ENCODE measurements at places on chromosomes 1 and 21. TPM values are rescaled to one million over a fixed set of nuclear protein-coding genes. Genes with fewer than 3 reads are reported as not detected.

DNA sequence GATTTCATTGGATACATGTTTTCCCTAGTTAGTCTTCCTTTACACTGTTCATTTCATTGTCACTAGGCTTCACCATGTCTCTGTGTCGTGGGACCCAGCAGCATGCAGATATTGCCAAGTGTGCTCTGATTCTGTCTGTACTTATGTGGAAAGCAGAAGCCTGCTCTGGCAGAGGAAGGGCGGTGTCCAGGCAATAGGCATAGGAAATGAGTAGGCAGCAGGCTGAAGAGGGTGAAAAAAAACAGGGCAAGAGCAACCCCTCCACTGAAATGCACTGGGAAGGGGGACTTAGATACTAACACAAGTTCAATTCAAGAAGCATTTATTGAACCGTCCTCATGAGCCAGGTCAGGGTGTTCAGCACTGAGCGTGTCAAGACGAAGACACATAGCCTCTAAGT is 85.2 kb upstream of the VAV3 start:
- no peak for DNase-seq

DNA sequence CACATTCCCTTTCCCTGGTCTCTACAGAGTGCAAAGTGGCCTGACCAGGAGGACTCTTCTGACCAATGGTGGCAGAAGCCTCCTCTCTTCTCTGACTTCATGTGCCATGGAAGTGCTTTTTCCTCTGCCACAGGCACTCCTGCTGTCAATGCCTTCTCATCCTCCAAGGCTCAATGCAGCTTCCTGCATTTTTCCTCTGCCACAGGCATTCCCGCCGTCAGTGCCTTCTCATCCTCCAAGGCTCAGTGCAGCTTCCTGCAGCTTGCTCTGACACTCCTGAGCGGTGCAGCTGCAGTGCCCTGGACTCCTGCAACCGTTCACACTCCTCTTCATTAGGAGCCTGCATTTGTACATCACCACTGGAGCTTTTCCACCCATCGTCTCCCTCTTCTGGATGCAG is 4.7 kb upstream of the ADARB1 start:
- no peak for DNase-seq

GRCh38 chr1:201947697-201948008 is 1.3 kb upstream of the LMOD1 start:
- DNase-seq = no peak

Gene ACBD6
- 55.1 TPM for total RNA-seq

Gene VSIG8
- total RNA-seq = not detected

Gene NUDT4B
- 0.86 TPM for total RNA-seq

Gene HES2
- total RNA-seq = not detected

Gene CXADR
- 1.4 TPM for total RNA-seq

All from CD4-positive, alpha-beta memory T cell (primary cell).